ENCODE measurements at places on chromosomes 13 and 19.

DNA sequence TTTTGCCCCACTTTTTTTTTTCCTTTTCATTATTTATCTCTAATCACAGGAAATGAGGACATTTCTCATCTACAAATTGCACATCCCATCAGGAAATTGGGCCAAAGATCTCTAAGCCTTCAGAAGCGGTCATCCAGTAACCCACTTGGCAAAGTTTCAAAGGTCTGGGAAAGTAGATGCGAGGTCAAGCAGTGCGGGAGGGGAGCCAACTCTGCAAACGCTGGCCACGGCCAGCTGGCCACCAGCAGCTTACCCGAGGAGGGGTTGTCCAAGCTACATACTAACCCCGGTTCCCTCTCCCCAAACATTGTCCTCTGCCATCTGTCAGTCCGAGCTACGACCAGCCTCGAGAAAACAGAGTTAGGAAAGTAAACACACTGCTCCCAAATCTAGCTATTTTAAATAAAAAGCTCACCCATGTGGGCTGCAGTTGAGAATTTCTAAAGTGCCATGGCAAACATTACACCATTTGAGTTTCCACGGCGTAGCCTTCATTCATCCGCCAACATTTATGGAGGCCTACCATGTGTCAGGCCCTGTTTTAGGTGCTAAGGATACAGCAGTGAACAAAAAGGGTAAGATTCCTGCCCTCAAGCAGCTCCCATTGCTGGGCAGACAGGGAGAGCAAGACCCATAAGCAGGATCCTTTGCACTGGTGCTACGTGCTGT, 11.5 kb downstream of the FFAR2 start:
- DNase-seq = no peak

- no peak for DNase-seq
These were observed 45.6 kb downstream of the ZNF283 start for GRCh38 chr19:43872547-43873336.

DNA sequence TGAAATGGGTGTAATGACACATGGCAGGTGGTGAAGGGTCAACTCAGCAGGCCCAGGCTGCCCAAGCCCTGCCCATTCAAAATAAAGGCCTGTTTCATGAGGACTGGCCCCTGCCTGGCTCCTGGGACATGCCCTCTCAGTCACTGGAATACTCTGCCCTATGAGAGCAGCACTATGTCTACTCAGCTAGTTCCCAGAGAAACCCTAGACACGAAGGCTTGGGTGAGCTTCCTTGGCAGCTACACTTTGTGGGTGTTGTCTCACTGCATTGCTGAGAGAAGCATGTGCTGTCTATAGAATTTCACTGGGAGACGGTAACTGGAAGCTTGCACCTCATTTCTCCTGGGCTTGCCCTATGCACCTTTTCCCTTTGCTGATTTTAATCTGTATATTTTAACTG, 752.8 kb downstream of the LIG4 start:
- DNase-seq = no peak

GRCh38 chr13:91133941-91134802, 213.3 kb upstream of the MIR17HG start:
- DNase-seq = peak; percentile 47

GRCh38 chr19:33545217-33545981, 23.8 kb upstream of the PEPD start:
- DNase-seq = no peak

- DNase-seq = no peak
These were observed 248.0 kb upstream of the MAB21L1 start for GRCh38 chr13:35724446-35724845.

DNA sequence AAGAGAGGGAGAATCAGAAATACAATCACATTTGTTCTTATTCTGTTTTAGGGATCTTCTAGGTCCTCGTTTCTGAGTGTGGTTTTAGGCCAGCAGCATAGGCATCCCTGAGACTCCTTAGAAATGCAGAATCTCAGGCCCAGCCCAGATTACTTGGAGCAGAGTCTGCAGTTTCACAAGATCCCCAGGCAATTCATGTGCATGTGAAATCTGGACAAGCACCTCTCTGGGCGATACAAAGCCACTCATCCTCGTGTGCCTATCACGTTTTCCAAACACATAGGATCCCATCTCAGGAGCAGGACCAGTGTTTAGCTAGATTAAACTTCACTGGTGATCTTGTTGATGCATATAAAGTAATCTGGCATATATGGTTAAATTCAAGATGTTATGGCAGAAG, 87.2 kb downstream of the KL start:
- no peak for DNase-seq
